ENCODE measurements at places on chromosomes 7 and 10.

DNA sequence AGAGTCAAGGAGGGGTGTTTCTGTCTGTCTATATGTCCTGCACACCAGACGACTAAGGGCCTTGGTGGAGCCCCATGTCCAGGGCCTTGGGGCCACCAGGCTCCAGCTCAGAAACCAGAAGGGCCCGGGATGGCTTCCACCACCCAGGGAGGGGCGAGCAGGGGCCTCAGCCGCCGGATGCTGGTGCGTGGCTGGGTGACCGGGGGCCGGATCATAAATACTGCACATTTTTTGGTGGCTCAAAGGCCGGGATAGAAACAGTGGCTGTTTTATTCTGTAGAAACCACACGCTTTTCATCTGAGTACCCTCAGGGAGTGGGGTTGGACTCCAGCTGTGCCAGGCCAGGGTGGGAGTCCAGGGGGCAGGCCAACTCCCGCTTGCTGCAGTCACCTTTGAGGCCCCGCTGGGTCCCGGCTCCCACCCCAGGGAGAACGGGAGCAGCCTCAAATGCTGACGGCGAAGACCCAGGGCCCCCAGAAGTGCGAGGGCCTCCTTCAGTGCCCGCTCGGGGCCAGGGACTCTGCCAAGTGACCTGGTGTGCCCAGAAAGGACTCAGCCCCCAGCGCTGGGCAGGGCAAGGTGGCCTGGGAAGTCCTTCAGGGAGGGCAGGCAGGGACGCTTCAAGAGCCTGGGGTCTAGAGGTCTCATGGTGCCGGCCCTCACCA is 28.2 kb downstream of the PDGFA start:
- peak; percentile 48 for DNase-seq

- no peak for DNase-seq
Measured at GRCh38 chr7:18109762-18110161, 82.1 kb upstream of the PRPS1L1 start.

GRCh38 chr7:129925416-129926002 is 27.3 kb downstream of the UBE2H start:
- DNase-seq: no peak

- no peak for DNase-seq
Measured at GRCh38 chr7:148437043-148437442, 153.5 kb upstream of the C7orf33 start.

- peak; percentile 79 for DNase-seq
Measured at GRCh38 chr7:104943502-104944343, 70.3 kb upstream of the KMT2E start.

DNA sequence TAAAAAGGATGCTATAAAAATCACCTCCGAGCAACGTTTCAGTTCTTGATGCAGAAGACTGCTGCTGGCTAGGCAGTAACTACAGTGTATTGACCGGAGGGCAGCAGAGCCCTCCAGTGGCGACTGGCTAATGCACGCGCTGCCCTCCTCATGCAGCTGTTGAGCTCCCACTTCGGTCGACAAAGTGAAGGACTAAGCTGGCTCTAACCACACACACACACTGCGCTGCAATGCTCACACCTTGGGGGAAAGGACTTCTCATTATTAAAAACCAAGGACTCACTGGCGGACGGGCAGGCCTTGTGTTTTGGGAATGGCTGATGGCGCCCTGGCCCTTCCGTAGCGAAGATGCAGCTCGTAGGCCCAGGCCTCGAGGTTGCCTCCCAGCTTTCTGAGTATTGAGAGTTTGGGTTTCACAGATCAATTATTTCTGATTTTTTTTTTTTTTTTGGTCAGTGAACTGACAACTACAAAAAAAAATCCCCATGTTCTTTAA is 120.9 kb upstream of the DIP2C start:
- DNase-seq: no peak

DNA sequence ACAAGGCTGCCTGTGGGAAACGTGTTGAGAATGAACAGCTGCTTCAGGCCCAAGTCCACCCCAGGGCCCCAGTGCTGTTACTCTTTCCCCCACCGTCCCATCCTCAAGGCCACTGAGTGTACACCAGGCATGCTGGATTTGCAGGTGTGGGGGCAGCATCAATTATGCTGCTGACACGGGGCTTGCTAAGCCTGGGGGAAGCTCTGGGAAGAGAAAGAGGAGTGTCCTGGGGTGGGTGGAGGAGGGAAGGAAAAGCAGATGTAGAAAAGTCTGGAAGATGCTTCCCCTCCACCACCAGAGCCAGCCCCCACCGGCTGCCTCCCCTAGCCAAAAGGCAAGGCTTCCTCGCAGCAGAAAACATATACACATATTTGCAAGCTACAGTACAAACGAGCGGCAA is 153.9 kb downstream of the CDH23 start:
- DNase-seq: no peak

DNA sequence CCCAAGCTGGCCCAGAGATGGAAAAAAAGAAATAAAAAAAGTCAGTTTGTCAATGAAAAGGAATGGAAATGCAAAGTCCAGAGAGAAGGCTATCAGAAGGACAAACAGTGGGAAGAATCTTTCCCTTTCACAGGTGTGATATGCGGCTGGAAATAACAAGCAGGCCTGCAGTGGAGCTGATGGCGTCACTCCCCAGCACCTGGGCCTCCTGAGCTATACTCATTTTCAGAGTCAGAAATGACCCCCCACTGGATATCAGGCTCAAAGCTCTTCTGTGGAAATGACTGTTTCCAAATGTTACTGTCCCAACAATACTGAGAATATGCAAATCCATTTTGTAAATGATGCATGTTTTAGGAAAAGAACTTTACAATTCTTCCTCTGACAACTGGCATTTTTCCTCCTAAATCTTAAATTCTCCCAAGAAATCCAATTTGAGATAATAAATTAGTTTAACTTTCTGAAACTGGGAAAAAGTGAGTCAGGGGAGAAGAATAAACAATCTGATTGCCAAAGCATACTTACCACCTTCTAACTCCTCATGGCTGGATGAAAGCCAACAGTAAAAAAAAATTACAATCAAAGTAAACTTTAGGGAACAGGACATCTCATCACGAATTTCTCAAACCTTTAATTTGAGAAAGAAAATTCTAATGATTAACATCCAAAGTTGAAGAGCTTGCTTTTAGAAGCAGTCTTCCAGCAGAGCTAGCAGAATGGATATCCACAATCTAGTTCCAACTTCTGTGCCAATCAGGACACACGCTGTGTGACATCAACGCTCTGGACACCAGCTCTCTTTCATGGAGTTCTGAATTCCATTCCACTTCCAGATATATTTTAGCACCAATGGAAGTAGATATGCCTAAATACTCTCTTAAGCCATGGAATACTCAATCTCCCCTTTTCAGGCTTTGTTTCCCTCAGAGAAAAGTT is 5.3 kb upstream of the CUZD1 start:
- DNase-seq: no peak

- no peak for DNase-seq
Measured at GRCh38 chr10:130404476-130405055, 268.4 kb downstream of the GLRX3 start.

DNA sequence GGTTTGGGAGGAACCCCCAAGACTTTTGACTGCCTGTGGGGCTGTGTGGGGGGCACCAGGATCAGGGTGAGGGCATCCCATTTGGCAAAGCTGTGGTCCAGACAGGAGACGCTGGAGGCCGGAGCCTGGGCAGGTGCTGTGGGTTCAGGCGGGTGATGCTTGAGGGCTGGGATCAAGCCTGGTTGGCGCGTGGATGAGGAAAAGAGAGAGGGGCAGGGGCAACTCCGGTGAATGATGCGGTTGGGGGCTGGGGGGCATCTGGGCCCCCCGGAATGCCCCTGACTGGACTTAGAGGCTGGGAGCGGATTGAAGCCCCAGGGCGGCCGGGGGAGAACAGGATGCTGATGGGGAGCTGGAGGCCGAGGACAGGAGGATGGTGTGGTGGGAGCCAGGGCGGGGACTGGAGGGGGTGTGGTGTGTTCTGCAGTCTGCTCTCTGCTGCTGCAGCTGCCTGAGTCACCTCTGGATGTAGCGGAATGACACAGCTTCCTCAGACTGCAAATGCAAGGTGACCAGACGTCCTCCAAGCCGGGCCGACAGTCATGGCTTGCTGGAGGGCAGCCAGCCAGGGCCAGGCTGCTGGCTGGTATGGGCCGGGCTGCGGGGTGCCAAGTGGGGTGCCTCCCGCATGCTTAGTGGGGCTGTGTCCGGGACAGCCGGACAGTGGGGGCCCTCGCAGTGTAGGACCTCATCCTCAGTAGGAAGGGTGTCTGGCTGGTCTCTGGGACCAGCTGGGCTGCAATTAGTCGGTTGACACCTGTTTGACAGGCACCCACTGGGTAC is 3.2 kb downstream of the MAFK start:
- peak; percentile 69 for DNase-seq

DNA sequence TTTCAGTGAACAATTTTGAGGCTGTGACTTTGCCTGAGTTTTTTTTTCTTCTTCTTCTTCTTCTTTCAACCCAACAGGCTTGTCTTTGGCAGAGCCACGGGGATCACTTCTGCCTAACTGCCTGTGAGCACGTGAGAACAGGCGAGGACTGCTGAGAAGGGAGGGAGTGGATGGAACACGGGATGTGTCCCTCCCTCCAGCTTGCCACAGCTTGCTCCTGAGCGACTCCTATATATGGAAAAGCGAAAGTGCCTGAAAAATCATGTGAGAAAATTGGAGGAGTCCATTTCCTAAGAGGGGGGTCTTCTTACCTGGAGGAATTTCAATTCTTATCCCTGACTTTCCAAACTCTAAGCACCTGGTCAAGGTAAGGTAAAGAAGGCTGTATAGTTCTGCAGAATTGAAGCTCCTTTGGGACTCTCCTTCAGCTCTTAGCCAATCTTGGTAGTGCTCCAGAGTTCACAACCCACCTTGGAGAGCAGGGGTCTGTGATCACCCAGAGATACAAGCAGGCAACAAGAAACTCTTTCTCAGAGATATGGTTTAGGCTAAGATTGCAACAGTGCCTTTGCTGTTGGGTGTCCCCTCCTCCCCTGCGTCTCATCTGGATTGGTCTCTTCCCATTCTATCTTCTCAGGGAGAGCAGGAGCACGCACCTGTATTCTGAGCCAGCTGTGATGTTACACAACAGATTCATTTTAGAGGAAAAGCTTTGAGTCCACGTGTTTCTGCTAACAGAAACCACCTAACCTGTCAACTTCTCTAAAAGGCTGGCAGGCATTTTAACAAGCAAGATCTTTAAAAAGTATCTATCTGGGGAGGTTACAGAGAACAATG is at the start of gene MAT1A:
MAT1A (minus strand) TSS at position 208 of the 837 bp plus-strand sequence. CDS start 235 bp downstream, outside the sequence.
- DNase-seq: no peak

DNA sequence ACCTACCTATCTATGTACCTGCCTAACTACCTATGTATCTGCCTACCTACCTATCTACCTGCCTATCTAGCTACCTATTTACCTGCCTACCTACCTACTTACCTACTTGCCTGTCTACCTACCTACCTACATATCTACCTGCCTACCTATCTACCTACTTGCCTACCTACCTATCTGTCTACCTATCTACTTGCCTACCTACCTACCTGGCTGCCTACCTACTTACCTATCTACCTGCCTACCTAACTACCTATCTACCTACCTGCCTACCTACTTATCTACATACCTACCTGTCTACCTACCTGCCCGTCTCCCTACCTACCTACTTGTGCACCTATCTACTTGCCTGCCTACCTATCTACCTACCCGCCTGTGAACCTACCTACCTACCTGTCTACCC is 68.7 kb upstream of the NPTX2 start:
- DNase-seq: no peak

DNA sequence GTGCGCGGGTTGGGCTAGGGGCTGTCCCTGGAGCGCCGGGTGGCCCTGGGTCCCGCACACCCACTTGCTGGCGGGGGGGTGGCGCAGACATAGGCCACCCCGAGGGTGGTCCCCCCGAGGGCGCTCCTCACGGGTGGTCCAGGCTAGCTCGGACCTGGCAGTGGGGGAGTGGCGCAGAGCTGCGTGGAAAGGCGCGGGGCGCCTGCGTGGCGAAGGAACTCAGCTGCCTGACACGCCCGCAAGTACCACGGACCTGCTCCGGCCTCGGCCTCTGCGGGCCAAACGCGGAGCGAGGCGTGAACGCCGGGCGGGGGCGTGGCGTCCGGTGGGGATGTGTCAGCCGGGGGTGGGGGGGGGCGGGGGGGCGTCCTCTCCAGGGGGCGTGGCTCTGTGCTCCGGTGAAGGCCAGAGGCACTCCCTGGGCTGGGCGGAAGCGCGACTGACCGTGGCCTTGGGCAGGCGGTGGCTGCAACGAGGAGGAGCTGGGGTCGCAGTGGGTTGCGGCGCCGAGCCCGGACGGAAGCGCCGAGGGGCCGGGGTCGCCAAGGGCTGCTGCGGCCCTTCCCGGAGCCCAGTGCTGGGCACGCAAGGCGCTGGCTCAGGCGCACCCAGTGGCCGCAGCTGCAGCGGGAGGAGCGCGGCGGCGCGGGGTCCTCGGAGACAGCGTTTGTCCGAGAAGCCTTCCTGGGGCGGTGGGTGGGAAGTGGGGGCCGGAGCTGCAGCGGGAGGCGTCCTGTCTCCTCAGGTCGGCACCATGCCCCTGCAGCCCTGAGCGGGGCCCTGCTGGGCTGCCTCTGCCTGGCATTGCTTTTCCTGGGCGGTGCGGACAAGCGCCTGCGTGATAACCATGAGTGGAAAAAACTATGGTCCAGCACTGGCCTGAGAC is 58.9 kb upstream of the NUPR2 start:
- DNase-seq: peak; percentile 58

GRCh38 chr7:100555701-100556100 is 16.7 kb downstream of the AGFG2 start:
- no peak for DNase-seq

DNA sequence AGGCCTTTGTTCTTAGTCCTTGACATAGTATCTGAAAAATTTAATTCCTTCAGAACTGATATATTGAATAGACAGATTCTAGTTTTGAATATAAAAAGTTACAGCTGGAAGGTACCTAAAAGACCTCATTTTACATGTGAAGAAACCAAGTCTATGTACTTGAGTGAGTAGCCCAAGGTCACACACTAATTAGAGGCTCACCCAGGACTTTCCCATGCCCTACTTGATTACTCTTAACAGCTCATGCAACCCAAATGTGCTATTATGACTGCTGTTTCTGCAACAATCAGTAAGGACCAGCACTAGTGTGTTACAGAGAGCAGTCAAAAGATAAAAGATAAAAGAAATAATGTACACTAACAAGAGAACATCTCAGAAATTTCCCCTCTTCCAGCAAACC is 40.7 kb upstream of the BET1 start:
- no peak for DNase-seq

DNA sequence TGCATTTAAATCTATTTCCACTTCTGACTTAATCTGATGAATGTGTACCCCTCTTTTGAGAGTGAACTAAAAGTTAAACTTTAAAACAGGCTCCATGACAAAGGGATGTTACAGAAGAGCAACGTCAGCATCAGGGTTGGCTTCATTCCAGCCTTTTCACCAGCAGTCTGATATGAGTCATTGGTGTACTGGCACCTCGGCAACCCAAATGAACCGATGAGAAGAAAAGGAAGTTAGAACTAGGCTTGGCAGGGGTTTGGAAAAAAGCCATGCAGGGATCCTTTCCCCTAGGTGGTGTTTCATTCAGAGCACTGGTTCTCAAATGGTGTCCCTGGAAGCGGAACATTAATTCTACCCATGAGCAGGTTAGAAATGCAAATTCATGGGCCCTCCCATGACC is 53.6 kb downstream of the SEC61G start:
- DNase-seq: no peak

GRCh38 chr7:137886746-137887145 is 40.0 kb upstream of the DGKI start:
- DNase-seq: no peak

Measured in right cardiac atrium (tissue), 5 donors.